H4 (cell line): ENCODE measurements at places on chromosomes 3 and 15. TPM values are rescaled to one million over a fixed set of nuclear protein-coding genes. Genes with fewer than 3 reads are reported as not detected.

The RARRES1 gene
- not detected in 2 replicates for total RNA-seq

The TMEM40 gene
- total RNA-seq = 0.10 TPM in 1 of 2 replicates, not detected in the other

The TMCO5A gene
- 0.10 TPM in 1 of 2 replicates, not detected in the other for total RNA-seq

The ENTPD3 gene
- not detected in 2 replicates for total RNA-seq

The CERS3 gene
- not detected in 2 replicates for total RNA-seq

The ADPGK gene
- 100 and 104 TPM in 2 replicates for total RNA-seq

The ZBTB20 gene
- 4.9 and 5.1 TPM in 2 replicates for total RNA-seq

The NEK10 gene
- total RNA-seq = 1.8 and 1.9 TPM in 2 replicates

The PTH1R gene
- 0.43 TPM in 1 of 2 replicates, not detected in the other for total RNA-seq

The GOLGA6B gene
- not detected in 2 replicates for total RNA-seq

The PLA2G4E gene
- total RNA-seq = not detected in 2 replicates

DNA sequence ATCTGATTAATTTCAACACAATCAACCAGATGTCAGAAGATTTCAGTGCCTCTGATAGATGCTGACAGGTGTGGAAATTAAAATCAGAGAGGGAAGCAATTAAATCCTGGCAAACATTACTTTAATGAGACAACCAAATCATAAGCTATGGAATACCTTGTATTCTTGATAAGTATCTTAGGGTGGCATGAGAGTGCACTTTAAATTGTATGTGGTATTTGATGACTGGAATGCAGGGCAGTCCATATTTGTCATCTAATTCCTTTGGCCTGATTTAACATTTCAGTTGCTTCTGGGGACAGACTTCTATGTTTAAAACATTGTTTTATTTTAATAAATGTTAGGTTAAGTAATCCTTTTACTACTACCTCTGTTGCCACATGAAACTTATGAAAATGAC is 184.1 kb downstream of the LPP start:
- DNase-seq = no peak

- DNase-seq = no peak
Observed at GRCh38 chr15:96406291-96406690, 75.8 kb downstream of the NR2F2 start.

DNA sequence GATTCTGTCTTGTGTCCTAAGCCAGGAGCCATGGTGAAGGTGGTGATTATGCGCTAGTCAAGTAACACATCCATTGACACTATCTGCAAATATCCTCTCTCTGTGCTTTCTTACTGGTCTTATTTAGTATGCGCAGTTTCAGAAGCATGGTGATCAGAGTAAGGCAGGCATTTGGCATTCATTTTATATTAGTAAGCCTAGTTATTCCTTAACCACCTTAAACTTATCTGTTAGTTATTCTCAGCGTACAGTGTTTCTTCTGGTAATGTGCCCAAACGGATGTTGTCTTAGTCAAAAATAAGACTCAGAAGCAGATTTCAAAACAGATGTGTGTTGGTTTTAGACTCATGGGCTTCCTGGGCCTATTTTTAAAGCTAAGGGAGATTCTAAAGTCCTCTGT is 329.2 kb downstream of the GRM7 start:
- DNase-seq = no peak

GRCh38 chr3:20023623-20024405 is 11.8 kb upstream of the PP2D1 start:
- DNase-seq = no peak

DNA sequence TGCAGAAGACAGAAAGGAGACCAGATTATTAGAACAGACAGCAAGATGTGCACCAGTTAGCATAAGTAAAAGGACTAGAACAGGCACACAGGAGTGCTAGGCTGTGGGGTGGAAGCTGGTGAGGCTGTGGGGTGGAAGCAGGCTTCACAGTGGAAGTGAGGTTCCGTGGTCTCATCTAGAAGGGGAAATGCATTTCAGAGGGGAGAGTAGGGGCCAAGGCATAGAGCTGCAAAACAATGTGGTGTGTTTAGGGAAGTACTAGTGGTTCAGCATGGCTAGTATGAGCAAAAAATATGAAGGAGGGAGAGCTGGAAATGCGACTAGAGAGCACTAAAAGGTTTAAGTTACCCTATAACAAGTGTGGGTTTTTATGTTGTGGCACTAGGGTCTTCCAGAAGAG is 6.5 kb downstream of the POPDC2 start:
- DNase-seq = no peak

DNA sequence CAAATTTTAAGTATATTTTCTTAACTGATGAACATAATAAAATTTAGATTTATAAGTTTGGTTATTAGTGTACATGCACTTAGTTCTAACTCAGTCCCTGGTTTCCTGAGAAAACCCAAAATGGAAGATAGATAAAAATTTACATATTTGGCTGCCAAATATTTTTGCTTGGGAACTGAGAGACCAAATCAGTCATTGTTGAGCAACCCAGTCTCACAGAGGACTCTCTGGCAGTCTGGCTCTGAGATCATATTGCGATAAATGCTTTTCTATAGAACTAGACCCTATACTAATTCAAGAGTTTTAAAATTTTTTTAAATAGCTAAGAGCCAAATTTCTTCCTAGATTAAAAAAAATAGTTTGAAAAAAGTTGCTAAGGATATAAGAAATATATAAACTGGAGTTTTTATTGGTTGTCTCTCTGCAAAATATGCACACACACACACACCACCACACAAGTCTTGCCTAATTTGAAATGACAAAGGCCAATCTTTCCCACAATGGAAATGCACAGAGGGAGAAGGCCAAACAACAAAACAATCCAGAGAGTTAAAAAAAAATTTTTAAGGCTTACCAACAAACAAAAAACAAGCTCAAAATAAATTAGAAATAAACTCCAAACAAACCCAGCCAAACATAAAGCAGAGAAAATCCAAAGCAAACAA is 259.5 kb downstream of the MECOM start:
- no peak for DNase-seq

GRCh38 chr15:25946241-25946805 is 83.2 kb upstream of the ATP10A start:
- no peak for DNase-seq

GRCh38 chr3:112647122-112647521 is 6.2 kb upstream of the CCDC80 start:
- peak; percentile 75 for DNase-seq

DNA sequence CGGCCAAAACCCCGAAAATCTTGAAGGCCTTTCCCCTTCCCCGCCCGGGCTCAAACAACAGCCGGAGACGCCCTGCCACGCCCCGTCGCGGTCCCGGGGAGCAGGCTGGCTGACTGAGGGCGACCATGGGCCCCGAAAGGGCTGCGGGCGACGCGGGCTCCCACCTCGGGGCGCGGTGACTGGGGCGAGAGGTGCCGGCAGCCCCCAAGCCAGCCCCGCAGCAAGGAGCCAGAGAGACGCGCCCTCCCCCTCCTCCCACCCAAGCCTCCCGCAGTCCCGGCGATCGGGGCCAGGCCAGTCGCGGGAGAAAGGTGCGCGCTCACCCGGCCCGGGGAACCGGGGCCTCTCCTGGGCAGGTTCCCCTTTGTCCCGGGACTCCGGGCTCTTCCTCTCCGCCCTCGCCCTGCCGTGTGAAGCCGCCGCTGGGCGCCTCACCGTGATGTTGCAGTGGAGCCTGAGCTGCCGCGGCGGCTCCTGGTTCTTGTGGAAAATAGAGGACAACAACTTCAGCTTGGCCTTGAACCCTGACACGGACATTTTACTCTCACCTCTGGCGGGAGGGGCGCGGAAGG is 30.6 kb upstream of the ZSCAN2 start:
- no peak for DNase-seq

GRCh38 chr3:45507820-45508317 is 86.7 kb upstream of the LIMD1 start:
- DNase-seq = peak; percentile 50

- DNase-seq = no peak
Observed at GRCh38 chr15:59157840-59158700, 48.6 kb upstream of the LDHAL6B start.

DNA sequence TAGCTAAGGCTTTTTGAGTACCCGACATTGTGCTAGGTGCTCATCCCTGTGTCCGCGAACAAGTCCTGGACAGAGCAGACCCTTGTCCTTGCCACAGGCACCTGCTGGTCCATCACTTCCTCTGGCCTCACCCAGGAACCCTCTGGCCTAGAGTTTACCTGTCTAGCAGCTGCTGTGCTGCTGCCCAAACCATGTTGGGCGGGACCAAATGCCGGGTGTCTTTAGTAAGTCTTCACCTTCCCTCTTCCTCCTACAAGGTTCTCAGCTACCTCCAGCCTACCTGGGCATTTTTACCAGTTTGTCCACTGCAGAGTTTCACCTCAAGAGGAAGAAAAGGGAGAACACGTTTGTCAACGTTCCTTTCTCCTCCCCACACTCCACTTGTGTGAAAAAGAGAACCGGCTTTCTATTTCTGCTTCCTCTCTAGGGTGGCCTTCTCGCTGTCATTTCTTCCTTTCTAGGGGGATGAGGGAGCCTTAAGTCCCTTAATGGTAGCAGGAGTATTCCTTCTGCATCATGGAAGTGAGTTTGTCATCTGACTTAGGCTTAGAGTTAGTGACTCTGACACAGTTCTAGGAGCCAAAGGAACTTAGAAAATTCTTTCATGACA is 80.4 kb upstream of the GCNT3 start:
- DNase-seq = no peak

- no peak for DNase-seq
Observed at GRCh38 chr3:40782111-40782721, 257.5 kb downstream of the ZNF621 start.

- peak; percentile 41 for DNase-seq
Observed at GRCh38 chr15:32843219-32843815, 125.5 kb downstream of the GREM1 start.

DNA sequence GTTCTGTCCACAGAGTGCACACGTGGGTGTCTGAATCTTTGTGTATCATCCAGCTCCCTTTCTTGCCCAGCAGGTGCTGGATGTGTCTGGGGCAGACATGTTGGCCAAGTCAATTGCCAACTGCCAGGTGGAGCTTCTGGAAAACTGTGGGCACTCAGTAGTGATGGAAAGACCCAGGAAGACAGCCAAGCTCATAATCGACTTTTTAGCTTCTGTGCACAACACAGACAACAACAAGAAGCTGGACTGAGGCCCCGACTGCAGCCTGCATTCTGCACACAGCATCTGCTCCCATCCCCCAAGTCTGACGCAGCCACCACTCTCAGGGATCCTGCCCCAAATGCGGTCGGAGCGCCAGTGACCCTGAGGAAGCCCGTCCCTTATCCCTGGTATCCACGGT is 12.5 kb upstream of the RPP14 start:
- no peak for DNase-seq

DNA sequence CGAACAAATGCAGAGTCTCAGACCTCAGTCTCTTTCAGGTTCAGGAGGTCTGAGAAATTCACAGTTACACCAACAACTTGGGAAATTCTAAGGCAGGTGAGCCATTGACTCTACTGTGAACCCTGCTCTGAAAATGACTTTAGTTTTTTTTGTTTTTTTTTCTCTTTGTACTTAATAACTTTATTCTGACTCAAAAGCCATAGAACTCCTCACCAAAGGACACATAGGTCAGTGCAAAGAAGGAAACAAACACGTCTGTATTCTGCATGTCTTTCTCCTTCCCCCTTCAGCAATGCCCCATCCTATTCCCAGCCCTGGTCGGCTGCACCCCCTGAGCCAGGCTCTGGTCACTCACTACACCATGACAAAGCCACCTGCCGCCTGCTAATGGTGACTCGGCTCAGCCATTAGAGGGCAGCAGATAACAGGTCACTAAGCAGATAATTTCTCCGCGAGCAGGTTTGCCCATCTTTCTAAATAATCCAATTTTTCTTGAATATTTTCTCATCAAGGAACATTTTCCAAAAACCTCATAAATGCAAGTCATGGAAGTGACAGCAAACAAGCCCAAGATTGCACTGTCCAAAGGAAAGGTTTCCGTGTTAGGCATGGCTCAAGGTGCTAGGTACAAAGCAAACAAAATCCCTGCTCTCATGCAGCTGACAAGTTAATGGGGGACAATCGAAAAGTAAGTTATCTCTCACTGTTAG is 37.7 kb downstream of the TM4SF4 start:
- peak; percentile 72 for DNase-seq

DNA sequence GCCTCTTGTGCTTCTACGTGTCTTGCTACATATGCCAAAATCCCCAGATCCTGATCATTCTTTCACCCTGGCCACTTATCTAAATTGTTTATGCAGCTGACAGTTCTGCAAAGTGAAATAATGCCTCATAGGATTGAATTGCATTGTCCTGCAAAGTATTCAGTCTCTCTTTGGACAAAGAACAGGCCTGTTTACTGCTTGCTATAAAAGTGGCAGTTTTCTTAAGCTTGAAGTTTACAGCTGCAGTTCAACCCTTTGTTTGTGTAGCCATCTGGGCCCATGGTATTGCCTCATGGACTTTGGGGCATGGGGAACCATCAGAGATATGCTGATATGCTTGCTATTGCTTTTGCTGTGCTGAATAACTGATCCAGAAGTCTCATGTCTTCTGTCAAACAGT is 523.2 kb downstream of the OTOL1 start:
- no peak for DNase-seq

GRCh38 chr3:150411976-150412375 is 3.9 kb downstream of the TSC22D2 start:
- no peak for DNase-seq

DNA sequence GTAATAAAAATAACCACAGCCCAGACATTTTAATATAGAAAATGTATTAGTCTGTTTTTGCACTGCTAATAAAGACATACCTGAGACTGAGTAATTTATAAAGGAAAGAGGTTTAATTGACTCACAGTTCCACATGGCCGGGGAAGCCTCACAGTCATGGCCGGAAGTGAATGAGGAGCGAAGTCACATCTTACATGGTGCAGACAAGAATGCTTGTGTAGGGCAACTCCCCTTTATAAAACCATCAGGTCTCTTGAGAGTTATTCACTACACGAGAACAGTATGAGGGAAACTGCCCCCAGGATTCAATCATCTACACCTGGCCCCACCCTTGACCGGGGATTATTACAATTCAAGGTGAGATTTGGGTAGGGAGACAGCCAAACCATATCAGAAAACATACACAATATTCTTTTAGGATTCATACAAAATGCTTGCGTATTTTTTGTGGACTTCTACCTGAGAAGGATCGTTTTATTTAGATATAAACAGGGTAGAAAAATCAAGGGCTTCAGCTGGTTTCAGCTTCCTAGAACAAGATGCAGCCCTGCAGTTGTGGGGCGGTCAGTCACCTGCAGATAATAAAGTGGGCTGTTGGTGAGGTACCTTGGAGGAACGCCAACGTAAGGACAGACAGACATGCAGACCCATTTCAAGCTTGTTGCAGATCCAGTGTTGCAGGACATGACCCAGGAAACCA is 101.9 kb downstream of the TNIK start:
- no peak for DNase-seq
